Epithelial cell of proximal tubule (primary cell): ENCODE measurements at places on chromosomes 13 and 19. TPM values are rescaled to one million over a fixed set of nuclear protein-coding genes. Genes with fewer than 3 reads are reported as not detected.

GRCh38 chr13:51818781-51819511 is 15.0 kb upstream of the DHRS12 start:
- no peak for DNase-seq

GRCh38 chr19:52112624-52113023 is 17.1 kb upstream of the ZNF841 start:
- no peak for DNase-seq

DNA sequence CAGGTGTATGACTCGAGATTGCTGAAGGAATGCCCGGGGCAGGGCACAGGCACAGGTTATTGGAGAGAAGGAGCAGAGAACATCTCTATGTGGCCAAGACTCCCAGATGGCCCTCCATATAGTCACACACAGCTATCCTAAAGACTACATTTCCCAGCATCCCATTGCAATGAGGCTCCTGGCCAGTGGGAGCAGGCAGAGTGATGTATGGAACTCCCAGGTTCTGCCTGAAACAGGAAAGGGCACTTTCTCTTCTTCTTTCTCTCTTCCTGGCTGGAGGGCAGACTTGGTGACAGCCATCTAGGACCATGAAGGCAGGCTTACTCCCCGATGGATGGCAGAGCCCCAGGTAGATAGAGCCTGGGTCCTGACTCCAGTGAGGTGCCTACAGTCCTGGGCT is 13.5 kb downstream of the PPP1R13L start:
- no peak for DNase-seq

DNA sequence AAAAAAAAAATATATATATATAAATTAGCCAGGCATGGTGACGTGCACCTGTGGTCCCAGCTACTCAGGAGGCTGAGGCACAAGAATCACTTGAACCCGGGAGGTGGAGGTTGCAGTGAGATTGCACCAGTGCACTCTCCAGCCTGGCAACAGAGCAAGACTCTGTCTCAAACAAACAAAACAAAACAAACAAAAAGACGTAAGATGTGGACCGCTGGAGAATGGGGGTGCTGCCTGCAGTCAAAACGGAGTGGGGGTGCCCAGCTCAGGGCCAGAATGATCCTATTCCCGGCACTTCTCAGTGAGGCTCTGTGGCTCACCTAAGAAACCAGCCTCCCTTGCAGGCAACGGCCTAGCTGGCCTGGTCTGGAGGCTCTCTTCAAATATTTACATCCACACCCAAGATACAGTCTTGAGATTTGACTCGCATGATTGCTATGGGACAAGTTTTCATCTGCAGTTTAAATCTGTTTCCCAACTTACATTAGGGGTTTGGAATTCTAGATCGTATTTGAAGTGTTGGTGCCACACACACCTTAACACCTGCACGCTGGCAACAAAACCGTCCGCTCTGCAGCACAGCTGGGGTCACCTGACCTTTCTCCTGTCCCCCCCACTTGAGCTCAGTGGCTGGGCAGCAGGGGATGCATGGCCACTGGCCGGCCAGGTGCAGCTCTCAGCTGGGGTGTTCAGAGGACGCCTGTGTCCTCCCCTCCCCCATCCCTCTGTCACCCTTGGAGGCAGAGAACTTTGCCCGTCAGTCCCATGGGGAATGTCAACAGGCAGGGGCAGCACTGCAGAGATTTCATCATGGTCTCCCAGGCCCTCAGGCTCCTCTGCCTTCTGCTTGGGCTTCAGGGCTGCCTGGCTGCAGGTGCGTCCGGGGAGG is at the start of gene F7:
F7 (plus strand) TSS at position 760 of the 889 bp plus-strand sequence; CDS start at position 811, 51 bp downstream.
- DNase-seq: no peak

TPTE2 gene
- not detected in 2 replicates for total RNA-seq

SIGLEC8 gene
- not detected in 2 replicates for total RNA-seq
